ENCODE measurements at places on chromosomes 6 and 20.

GRCh38 chr6:76742919-76743318, 670.5 kb upstream of the IMPG1 start:
- no peak for DNase-seq

DNA sequence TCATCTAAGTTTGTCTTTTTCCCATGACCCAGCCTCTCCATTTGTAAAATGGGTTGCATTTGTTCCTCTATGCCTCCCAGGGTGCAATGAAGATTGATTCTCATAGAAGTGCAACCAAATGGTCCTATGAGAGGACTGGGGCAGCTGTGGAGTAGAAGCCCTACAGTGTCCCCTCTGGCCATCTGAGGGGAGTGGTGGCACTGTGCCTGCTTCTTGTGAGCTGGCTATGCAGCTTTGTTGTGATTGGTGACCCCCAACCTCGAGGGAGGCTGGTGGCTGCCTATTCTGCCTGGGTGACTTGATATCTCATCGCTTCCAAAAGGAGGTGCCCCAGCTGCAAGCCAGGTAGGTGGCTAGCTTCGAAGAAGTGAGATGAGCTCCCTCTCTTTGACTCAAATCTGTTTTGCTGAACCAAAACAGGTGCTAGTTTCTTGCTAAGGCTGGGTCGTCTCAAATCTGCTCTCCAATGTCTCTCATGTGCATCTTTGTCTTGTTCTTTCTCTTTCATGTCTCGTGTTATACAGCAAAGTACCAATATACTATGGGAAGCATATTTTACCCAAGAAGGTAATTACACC, 33.9 kb downstream of the TXLNB start:
- DNase-seq = no peak

GRCh38 chr6:158584236-158584651, 24.4 kb downstream of the TMEM181 start:
- no peak for DNase-seq

GRCh38 chr6:884570-884969, 191.6 kb upstream of the EXOC2 start:
- no peak for DNase-seq

DNA sequence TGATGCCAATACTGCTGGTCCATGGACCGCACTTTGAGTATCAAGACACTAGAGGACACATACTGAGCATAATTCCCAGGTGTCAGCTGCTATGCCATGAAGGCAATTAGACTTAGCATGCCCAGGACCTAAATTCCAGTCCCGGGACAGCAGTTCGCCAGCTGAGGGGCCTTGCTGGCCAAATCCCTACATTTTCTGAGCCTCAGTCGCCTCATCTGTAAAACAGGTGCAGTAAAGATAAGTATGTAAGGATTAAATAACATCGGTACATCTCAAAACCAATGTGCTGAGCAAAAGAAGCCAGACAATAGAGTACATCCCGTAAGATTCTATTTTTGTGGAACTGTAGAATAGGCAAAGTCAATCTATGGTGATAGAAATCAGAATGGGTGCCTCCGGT, 1.0 kb downstream of the BFSP1 start:
- no peak for DNase-seq

GRCh38 chr20:44056010-44056698, 130.8 kb downstream of the JPH2 start:
- no peak for DNase-seq

GRCh38 chr6:135522965-135523692, 25.6 kb upstream of the AHI1 start:
- no peak for DNase-seq

DNA sequence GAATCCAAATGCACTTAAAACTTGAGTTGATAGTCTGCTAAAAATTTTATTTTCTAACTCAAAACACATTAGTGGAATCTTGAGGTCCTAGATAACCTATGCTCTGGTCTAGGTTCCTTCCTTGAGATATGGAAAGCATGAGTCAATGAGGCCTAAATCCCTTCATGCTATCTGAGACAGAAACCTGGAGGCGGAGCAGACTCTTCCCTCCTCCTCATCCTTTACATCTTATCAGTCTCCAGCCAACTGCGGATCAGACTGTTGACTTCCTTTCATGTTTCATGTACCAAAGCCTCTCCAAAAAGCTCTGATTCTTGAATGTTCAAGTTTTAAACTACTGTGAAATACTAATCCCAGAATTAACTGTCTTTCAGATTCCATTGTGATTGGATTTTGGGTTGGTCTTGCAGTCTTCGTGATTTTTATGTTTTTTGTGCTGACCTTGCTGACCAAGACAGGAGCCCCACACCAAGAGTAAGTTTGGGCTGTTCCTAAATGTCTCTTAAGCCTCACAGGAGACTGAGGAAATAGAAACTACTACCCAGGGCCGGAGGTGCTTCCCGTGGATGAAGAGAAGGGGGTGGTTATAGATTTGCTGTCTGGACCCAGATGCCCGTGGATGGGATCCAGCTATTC, 29.1 kb downstream of the MRAP2 start:
- no peak for DNase-seq

GRCh38 chr6:122998403-122998975, 2.5 kb downstream of the CLVS2 start:
- DNase-seq = no peak

GRCh38 chr20:9454791-9455190, 59.6 kb upstream of the LAMP5 start:
- no peak for DNase-seq

DNA sequence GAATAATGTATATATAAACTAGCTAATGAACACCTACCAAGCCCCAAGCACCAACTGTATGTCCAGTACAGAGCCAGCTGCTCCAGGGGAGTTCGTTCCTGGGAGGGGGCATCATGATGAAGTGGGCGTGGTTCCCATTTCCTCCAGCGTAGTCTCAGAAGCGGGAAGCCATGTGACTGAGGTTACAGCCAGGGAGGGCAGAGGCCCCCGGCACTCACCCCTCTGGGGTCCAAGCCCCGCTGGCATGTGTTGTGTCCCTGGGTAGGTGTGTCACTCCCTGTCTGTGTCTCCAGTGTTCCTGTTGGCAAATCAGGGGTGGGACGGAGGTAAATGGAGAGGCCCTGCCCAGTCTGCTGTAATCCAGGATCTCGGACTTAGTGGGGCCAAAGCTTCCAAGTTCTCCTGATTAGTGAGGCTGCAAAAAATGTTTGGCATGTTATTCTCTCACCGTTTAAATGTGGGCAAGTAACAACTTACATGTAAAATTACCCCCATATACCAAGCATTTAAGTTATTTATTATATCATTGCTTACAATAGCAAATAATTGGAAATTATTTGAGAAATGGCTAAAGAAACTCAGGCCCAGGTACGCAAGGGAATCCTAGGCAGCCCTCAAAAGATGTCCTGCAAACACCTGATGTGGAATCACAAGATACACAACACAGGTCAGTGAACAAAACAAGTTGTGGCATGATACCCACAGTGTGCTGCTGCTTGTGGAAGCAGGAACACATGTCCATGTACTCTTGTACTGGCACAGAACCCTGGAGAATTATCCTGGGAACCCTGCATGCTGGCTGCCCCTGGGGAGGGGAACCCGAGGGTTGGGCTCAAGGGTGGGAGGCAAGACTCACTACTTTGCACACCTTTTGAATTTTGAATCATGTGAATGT, 22.2 kb downstream of the FAM110A start:
- no peak for DNase-seq

- peak; percentile 77 for DNase-seq
Observed at GRCh38 chr20:41086402-41087324, 50.7 kb upstream of the PLCG1 start.

- no peak for DNase-seq
Observed at GRCh38 chr20:24245094-24245493, 224.3 kb upstream of the SYNDIG1 start.

GRCh38 chr6:75025371-75025770, 180.5 kb downstream of the COL12A1 start:
- DNase-seq = no peak

- DNase-seq = no peak
Observed at GRCh38 chr20:5114403-5114802, 5.4 kb downstream of the PCNA start.

- DNase-seq = no peak
Observed at GRCh38 chr20:15836634-15837033, 736.6 kb downstream of the KIF16B start.

- DNase-seq = no peak
Observed at GRCh38 chr6:134427721-134428120, 109.8 kb upstream of the SGK1 start.

DNA sequence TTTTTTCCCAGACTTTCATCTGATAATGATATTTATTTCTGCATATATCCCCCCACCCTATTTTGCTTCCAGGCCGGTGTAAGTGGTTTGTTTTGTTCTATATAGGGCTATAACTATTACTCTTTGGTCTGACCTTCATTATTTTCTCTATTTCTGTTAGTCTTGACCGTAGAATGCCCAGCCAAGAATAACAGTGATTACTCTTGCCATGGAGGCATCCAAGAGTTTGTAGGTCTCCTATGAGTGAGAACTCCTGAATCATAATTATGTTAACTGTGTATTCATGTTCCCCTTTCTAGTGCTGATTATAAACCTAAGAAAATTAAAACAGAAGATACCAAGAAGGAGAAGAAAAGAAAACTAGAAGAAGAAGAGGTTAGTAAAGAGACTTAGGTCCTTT, 52.2 kb downstream of the TOP1 start:
- DNase-seq = no peak

- no peak for DNase-seq
Observed at GRCh38 chr6:115159733-115160132, 816.9 kb upstream of the HS3ST5 start.

DNA sequence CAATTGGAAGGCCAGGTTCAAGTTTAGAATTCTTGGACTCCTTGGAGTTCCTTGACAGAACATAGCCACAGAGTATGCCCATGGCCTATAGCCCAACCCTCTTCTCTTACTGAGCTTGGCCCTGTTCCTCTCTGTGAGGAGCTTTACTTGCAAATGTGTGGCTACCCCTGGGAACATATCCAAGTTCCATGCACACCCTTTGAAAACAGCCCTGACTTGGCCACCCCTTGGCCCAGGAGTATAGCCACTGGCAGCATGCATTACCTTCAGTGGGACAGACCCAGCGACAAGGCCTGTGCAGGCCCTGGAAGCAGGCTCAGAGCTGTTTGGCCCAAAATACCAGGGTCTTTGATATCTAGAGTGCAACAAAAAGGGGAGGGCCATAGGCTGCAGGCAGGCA, 19.5 kb upstream of the MAS1 start:
- no peak for DNase-seq

GRCh38 chr20:36792422-36792821, 18.9 kb upstream of the DSN1 start:
- no peak for DNase-seq

DNA sequence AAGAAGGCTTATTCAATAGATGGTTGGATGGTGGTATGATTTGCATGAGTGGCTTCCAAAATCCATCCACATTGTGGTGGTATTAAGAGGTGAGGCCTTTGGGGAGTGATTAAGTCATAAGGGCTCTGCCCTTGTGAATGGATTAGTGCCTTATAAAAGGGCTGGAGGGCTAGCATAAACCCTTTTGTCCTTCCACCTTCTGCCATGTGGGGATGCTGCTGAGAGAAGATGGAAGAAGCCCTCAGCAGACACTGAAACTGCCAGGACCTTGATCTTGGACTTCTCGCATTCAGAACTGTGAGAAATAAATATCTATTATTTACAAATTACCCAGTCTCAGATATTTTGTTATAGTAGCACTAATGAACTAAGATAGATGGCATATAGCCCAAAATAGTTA, 27.8 kb upstream of the SRPK1 start:
- no peak for DNase-seq

- DNase-seq = no peak
Observed at GRCh38 chr20:31693987-31694661, 28.5 kb downstream of the BCL2L1 start.

DNA sequence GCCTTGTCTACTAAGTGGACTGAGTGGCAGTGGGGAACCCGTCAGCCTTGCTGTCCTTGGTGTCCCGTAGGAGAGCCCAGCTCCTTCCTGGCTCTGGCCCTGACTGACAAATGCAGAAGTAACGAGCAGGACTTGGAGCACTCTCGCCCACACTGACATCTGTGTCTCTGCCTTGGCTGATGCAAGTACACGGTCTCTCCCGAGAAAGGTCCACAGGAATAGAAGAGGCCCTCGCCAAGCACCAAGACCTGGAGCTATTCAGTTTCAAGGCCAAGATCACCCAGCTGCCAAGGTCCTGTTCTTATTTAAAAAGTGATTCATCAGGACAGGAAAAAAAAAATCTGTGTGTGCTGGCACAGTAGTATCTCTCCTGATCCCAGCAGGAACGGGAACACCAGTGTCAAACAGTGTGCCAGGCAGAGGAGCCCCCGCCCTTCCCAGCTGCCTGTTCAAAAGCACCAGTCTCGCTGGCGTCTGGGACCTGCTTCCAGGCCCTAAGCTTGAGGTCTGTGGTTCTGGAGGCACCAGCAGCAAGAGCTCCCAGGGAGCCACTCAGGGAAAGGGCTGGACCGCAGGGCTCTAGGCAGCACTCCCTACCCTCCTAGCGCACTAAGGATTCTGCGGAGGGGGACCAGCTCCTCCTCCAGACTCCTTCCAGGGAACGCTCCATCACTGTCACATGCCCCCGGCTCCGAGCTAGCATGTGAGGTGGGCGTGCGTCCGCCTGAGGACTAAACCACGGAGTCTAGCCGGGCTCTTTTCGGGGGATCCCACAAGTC, 376.9 kb downstream of the RNGTT start:
- DNase-seq = no peak

GRCh38 chr6:3612341-3613041, 139.0 kb downstream of the PXDC1 start:
- no peak for DNase-seq

DNA sequence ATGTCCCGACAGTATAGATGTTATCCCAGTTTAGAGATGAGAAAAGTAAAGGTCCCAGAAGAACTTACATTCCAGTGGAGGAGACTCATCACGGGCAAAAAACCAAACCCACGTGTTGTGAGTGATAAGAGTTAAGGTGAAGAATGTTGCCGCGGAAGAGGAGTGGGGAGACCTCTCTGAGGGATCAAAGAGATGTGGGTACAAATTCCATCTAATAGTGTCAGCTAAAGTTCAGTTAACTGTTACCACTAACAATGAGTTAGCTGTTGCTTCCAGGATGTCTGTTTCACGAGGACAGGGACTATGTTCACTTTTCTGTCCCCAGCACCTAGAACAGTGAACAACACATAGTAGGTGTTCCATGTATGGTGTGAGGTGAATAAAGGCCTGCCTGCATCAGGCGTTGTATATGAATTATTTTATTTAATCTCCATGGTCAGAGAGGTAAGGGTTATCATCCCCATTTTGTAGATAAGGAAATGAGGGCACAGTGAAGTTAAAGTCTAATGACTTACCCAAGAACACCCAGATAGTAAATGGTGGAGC, 39.8 kb upstream of the RSPO4 start:
- no peak for DNase-seq
